Stimulated activated CD8-positive, alpha-beta memory T cell treated with anti-CD3 and anti-CD28 coated beads, Interleukin-2, amount 100 ng/mL, for 48 hours (primary cell): ENCODE measurements at places on chromosomes 11 and 22.

DNA sequence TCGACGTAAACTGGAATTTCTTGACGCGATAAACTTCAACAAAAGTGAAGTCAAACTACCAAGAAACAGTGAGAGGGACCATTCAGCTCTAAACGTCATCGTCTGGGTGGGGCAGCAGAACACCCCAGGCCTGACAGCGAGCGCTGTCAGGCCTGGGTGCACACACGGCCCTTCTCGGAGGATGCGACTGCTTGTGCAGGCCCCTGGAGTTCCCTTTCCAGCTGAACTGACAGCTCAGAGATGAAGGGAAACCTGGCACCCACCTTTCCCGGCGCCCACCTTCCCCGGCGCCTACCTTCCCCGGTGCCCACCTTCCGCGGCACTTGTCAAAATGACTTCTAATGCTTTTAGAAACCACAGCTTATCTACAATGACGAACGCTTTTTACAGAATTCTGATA is 47.9 kb downstream of the CERK start:
- no peak for DNase-seq

- no peak for DNase-seq
Measured at GRCh38 chr11:89612096-89612495, 98.0 kb upstream of the TRIM77 start.

- DNase-seq: no peak
Measured at GRCh38 chr11:102194257-102194656, 84.0 kb downstream of the YAP1 start.

DNA sequence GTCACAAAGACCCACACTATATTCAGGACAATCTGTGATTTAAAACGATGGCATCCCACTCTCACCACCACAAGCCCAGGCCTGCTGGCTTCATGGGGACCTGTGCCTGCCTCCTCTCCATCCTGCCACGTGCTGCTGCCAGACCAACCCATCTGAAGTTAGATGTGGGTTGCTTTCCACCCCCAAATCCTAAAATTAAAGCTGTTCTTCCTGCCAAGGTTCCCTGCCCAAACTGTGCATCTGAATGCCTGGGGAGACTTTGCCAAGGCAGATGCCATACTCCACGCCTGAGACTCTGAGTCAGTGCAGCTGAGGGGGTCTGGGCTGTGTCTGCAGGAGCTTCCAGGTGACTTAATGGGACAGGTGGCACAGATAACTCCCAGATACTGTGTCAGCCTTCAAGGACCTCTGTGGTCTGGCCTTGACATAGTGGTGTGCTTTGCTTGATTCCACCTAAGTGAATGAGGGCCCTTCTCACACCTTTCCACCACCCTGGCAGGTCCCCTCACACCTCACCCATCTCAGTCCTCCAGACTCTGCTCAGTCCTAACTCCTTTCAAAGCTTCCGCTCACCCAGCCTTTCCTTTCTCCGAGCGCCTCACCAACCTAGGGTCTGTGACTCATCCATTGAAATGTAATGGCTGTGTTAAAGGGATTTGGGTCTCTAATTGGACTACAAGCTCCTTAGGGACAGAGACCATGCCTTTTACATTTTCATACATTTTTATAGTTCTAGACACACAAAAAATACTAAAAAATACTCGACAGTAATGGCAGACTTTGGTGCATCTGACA is 18.6 kb downstream of the ADAMTS8 start:
- DNase-seq: no peak

GRCh38 chr22:35681454-35682052 is 33.3 kb downstream of the APOL6 start:
- DNase-seq: no peak

DNA sequence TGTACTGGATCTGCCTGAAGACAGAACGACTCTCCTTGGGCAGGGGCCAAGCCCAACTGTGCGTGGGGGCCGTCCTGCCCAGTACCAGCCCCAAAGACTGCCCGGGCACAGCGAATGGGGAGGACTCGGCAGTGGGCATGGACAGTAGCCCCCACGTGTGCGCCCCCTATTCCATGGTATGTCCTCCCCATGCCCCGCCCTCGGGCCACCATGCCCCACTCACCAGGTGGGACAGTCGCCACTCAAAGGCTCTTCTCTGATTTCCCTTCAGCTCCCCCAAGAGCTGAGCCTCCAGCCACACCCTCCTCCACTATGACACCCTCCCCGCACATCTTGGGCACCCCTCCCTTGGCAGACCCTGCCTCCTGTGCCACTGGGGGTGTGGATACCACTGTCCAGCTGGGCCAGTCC is 43.5 kb downstream of the GNB1L start:
- no peak for DNase-seq

DNA sequence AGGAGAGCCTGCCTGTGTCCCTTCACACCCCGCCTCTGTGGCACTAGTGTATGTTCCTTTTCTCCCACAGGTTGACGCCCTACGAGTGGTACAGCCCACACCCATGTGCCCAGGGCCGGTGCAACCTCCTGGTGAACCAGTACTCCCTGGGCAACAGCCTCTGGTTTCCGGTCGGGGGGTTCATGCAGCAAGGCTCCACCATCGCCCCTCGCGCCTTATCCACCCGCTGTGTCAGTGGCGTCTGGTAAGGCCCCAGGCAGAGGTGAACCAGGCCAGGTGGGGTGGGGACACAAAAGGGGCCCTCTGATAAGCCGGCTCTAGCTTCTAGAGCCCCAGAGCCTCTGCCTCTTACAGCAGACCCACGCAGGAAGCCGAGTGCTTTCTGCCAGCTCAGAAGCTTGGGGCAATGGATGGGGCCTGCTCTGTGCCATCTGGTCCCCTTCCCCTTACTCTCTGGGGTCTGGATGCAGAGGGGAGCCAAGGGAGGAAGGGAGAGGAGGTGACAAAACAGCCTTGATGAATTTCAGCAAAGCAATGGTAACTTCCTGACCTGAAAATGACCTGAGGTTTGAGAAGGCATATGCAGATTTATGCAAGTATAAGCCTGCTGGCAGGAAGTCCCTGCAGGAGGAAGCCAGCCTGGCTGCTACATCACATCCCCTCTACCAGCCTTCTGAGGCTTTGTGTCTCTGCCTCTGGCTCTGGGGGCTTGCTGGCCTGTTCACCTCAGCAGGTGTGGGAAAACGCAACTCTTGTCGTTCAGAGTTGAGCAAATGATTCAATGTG is 67.0 kb upstream of the TBCEL start:
- no peak for DNase-seq

- no peak for DNase-seq
Measured at GRCh38 chr11:70825893-70826540, 426.4 kb downstream of the SHANK2 start.

DNA sequence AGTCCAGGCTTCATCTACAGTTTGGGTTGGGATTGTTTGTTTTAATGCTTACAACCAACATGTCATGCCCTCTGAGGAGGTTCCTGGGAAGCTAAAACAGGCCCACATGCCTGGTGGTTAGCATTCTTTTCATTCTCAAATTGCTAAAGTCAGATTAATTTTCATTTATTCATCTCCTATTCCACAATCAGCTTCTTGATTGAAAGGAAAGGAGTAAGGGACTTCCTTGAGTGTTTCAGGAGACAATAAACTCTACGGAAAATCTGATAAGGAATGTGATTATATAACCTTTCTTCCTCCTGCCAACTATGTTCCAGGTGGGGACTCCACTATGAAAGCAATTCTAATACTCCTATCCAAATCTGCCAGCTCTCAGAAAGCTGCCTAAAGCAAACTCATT is 30.8 kb downstream of the MRTFA start:
- no peak for DNase-seq

DNA sequence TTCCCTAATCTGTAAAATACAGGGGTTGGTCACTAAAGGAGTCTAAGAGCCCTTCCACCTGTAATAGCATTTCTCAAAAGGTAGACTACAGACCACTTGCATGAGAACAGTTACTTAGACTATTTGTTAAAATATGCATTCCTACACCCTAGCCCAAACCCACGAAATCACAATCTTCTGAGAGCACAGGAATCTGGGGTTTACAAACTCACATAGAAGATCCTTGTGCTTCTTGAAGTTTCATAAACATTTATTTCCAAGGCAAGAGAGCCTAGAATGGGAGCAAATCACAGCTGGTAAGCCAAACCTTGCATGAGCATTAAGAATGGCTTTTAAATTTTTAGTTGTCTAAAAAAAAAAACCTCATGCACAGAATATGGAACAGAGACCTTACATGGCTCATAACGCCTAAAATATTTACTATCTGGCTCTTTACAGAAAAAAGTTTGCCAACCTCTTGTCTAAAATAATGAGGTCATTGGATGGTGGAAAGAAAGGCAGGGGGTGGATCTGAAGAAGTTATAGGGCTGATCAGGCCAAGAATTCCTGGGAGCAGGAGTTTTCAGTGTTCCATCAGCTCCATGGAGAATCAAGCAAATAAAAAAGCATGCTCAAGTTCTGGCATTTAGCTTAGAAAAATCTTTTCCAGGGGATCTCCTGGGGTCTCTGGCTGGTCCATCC is 133.4 kb downstream of the CCDC34 start:
- DNase-seq: no peak

DNA sequence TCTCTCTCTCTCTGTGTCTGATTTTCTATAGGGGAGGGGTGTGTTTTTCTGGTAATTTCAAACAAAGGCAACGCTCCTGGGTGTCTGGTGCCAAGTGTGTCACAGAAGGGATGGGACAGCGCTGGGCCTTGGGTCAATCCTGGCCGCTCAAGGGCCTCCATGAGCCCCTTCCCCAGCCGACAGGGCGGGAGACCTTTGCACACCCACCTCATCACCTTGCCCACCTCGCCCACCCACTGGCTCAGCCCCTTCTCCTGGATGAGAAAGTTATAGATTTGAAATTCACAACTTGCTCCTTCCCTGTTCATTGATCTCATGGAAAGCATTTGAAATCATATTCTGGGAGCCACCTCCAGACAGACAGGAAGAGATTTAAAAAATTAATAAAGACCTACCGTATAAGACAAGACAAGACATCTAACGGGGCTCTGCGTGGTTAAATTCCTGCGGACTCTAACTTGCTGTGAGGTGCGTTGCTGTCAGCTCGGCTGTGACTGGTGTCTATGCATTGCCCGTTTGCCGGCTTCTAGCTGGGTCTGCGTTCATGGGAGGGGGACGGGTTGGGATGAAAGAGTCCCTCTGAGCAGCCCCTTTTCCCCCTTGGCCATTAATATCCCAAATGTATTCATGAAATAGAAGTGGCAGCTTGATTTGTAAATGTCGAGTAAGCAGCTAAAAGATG is 27.0 kb downstream of the MPPED1 start:
- no peak for DNase-seq

- no peak for DNase-seq
Measured at GRCh38 chr22:36445158-36445668, 36.2 kb downstream of the TXN2 start.

DNA sequence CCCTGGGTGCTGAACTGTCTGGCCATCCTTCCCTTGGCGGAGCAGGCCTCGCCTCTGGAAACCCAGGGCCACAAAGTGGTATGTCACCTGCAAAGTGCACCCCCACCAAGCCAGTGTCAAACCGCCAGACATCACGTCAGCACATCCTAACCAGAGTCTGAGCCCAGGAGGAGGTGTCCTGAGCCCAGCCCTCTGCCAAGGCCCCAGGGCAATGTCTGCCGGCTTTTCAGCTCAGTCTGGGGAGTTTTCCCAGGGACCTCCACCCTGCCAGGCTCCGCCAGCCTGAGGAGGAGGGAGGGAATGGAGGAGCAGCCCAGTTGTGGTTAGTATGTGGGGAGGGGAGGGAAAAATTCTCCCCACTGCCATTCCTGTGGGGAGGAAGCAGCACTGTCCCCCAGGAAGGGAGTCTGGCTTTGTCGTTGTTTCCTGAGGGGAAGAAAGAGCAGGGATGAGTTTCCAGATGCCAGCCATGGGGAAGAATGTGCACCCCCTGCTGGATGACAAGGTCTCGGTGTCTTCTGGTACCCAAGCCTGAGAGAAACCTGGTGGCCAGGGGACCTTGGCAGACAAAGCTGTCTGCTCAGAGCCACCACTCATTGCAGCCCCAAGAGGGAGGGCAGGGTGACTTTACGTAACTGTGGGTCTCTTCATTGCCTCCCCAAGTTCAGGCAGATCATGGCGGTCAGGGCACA is 81.4 kb upstream of the CD82 start:
- no peak for DNase-seq

DNA sequence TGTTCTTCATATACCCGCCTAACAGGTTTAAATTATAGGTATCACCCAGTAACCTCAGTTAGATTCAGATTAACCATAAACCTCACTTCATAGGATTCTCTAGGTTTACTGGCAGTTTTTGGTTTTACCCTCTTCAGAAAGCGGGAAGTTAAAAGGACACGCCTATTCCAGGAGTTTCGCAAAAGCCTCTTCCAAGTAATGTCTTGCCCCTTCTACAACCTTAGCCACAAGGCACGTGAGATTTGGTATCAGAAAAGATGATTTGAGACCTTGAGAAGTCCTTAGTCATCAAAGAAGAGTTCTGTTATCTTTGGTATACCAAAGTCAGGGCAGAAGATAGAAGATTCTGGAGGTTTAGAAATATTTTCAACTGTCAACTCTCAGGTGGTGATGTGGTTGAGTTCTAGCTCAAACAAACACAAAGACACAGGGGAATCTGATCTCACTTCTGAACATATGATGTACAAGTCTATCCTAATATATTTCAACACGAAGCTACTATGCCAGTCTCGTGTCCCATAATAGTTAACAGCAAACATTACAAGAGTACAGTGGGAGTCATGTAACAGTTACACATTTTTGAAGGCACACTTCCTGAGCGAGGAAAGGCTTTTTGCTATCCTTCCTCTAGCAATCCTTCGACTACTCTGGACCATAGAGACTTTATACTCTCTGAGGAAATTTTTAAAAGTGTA is 103.5 kb downstream of the USP35 start:
- DNase-seq: no peak

- no peak for DNase-seq
Measured at GRCh38 chr22:42959576-42960509, 55.1 kb downstream of the PACSIN2 start.

DNA sequence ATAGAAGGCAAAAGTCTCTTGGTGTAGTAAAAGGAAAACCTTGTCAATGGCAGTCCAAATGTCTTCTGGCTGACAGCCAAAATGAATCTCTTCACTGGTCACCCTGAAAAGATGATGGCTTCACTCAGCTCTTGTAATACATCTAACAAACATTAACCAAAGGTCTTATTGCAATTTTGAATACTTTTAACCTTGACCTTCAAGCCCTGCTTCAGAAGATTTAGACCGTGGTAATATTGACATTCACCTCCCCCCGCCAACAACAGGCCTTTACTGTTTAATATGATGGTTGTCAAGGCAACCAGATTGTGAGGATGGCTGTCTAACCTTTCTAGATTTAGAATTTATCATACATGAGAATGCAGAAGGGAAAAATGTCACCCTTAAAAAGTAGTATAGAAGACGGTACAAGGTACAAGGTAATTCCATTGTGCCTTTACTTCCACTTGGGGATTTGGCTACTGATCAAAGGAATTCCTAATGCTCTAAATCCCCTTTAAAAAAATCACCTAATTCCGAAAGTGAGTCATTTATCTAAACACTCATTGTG is 342.3 kb downstream of the LARGE1 start:
- DNase-seq: no peak
